ENCODE measurements at places on chromosomes 5 and 9.

GRCh38 chr9:136267261-136268111 is 21.9 kb upstream of the QSOX2 start:
- ATAC-seq = peak; percentile 94

- peak; percentile 76 for ATAC-seq
These were observed 224.1 kb upstream of the DAB2 start for GRCh38 chr5:39648848-39649227.

GRCh38 chr9:108830272-108830671 is 25.5 kb downstream of the ACTL7B start:
- ATAC-seq = peak; percentile 51

DNA sequence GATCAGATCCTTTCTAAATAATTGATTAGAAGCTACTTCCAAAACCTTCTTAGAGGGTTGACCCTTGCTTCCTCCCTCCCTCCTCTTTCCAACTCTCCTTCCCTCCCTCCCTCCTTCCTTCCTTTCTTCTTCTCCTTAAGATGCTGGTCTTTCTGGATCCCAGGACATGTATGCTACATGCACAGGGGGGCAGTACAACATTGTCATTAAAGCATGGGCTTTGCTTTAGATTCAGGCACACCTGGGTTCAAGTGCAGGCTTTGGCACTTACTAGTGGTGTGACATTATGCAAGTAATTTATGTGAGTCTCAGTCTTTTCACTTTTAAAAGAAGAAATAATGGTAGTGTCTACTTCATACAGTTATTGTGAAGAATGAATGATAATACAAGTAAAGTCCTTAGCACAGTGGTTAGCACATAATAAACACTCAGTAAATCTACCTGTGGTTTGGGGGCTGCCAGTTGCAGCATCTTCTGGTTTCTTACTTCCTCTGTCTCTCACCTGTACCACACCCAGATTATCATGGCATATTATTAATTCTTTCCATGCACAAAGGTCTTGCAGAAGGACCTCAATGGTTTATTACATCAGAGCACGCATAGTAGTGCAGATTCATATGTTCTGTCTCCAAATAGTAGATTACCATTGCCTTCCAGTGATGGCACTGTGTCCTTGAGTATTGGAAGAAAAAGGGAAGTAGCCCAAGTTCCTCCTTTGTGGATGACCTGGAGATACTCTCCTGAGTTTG is 154.1 kb downstream of the ARHGAP26 start:
- no peak for ATAC-seq

All from activated T-helper 17 cell treated with anti-CD3 and anti-CD28 coated beads, Interleukin-2, amount 50 U/mL, for 72 hours (primary cell).